ENCODE measurements at places on chromosomes 7 and 10.

- no peak for DNase-seq
Measured at GRCh38 chr7:4715410-4715776, 33.3 kb downstream of the FOXK1 start.

DNA sequence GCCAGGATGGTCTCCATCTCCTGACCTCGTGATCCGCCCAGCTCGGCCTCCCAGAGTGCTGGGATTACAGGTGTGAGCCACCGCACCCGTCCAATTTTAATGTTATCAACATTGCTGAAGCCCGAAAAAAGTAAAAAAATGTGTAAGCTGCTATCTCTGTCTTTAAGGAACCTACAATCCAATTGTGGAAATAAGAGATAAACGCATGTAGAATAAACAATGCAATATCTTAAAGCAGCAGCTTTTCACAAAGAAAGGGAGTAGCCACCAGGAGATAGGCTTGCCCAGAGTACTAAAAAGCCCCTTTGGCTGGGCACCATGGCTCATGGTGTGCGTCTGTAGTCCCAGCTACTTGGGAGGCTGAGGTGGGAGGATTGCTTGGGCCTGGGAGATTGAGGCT is 282.9 kb upstream of the LYZL1 start:
- DNase-seq: no peak

GRCh38 chr10:86366033-86366901 is at the start of gene GRID1:
TSS of gene GRID1 (minus strand) at chr10:86366795.
- no peak for DNase-seq

GRCh38 chr7:94374231-94374630 is 20.5 kb upstream of the COL1A2 start:
- DNase-seq: no peak

DNA sequence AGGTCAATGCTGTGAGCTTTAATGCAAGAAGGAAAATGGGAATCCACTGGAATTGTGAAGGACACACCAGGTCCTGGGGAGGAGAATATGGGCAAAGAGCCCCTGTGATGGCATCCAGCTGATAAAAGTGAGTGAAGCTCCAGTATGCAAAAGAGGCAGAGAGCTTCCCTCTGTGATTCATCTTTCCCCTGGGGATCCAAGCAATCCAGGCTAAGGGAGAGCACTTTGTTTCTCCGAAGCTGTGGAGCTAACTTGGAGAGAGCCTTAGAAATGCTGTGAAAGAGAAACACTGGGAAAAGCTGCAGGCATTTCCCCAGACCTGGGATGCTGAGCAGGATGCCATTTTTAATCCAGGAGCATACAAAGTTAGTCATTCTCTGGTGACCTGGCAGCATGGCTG is 489.5 kb downstream of the SH2D4B start:
- DNase-seq: no peak
